ENCODE measurements at places on chromosomes 6 and 20. TPM values are rescaled to one million over a fixed set of nuclear protein-coding genes. Genes with fewer than 3 reads are reported as not detected.

The TRIM15 gene
- total RNA-seq, result not detected

The CCN6 gene
- not detected for total RNA-seq

The MAN1A1 gene
- not detected for total RNA-seq

The TGM2 gene
- 0.85 TPM for total RNA-seq

All from A673 (cell line).